ENCODE measurements at places on chromosomes 16 and 17. TPM values are rescaled to one million over a fixed set of nuclear protein-coding genes. Genes with fewer than 3 reads are reported as not detected.

HSD17B2 gene
- not detected for total RNA-seq

LYRM9 gene
- total RNA-seq: 8.0 TPM

TBC1D3G gene
- total RNA-seq: not detected

RAB11FIP4 gene
- 0.65 TPM for total RNA-seq

- peak; percentile 46 for DNase-seq
Observed at GRCh38 chr17:72297326-72298115, 176.7 kb downstream of the SOX9 start.

GRCh38 chr17:41178843-41179616, 1.0 kb upstream of the KRTAP4-2 start:
- DNase-seq: no peak

- DNase-seq: no peak
Observed at GRCh38 chr16:80287674-80288073, 253.1 kb upstream of the DYNLRB2 start.

DNA sequence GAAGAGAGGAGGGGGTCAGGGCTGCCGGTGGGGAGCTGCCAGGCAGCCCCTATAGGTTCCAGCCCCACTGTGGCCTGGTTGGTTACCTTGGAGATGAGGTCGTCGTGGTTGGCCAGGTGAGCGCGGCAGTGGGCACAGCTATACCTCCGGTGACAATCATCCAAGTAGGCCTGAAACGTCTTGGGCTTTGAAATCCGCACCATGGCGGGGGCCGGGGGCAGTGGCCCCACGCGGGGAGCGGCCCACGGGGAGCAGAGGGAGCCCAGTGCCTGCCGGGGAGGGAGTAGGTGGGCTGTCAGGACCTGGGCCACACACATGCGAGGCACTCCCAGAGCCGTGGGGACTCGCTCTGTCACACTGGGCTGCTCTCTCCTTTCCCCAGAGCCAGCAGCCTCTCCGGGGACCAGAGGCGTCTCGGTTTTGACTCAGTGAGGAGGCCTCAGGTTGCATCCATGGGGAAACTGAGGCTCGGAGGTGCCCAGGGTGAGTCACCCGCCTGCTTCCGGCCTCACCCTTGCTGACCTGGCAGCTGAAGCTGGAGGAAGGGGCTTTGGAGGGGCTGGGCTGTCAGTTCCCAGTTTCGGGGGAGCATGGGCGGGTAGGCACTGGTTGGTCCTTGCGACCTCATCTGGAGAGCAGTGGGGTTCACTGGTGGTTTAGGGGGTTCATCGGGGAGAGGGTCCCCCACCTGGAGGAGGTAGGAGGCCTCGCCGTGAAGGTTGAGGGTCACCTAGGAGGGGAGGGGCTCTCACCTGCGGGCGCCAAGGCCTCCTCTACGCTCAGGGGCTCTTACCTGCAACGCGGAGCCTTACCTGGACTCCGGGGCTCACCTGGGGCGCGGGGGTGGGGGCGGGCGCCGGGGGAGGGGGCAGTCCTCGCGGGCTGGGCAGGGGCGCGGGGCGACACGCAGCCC, 591 bp downstream of the YPEL3 start:
- no peak for DNase-seq

GRCh38 chr16:16973707-16974591, 496.8 kb downstream of the XYLT1 start:
- DNase-seq: no peak

- DNase-seq: no peak
Observed at GRCh38 chr16:30647274-30647571, 3.5 kb upstream of the PRR14 start.

DNA sequence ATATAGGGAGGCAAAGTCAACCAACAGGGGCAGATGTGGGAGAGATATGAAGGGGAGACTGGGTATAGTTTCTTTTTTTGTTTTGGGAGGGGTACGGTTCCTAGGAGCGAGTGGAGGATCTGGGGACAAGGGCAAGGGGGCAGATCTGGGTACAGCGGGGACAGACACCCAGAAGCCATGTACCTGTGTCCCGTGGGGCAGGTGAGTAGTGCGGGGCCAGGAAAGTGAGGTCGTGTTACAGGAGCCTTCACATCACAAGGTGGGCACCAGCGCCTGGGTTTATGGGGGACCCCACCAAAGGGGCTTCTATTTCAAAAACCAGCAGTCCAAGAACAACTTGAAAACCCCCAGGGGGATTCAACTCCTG, 11.5 kb downstream of the LITAF start:
- no peak for DNase-seq

DNA sequence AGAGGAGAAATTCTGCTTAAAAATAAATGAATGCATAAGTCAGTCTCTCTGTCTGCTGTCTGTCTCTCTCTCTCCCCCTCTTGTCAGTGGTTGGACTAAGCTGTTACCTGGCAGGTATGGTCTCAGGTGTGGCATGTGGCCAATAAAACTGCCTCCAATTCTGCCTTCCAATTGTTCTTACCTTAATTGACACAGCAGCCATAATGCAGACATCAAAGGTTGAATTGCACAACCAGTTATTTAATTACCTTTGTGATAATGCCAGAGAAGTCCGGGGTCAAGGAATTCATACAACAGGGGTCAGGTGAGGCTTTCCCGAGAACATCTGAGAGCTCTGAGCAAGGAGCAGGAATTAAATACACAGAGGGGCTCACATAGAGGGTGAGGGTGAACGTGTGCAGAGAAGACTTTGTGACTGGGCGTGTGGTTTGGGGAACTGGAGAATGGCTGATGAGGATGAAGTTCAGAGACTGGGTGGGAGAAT, 78.8 kb upstream of the CDYL2 start:
- no peak for DNase-seq

DNA sequence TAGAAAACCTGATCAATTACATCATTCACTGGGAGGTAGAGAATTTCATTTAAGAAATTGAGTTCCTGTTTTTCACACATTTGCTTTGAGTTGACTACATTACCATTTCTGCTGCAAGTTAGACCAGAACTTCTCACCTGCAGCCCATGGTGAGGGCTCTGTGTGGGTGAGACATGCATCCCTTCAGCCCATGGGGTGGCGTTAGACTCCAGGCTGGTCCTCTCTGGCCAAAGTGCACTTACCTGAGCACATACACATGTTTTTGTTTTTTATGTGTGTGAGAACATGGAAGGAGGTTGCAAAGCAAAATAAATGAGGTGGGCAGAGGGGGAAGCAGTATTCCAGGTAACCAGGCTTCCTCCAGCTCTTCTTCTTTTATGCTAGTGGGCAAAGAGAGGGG, 470.2 kb downstream of the PMP22 start:
- no peak for DNase-seq

DNA sequence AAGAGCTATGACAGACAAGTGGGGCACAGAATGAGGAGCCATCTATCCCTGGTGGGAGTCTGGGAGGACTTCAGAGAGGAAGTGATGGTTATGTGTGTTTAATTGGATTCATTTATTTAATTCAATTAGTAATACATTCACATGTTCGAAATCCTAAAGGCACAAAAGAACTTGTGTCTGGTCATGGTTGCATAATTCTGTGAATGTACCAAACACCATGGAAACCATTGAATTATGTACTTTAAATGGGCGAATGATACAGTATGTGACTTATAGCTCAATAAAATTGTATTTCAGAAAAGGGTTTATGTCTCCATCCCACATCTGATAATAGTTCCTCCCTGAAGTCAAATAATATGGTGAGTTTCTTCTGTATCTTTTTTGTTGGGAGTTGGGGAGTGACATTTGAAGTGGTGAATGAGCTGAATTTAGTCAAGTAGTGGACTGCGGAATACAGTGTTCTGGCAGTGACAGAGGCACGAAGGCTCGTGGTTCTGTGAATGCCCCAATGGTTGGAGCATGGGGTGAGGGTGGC, 19.8 kb upstream of the G6PC1 start:
- DNase-seq: no peak

- DNase-seq: no peak
Observed at GRCh38 chr16:57966204-57966771, 4.6 kb downstream of the CNGB1 start.

DNA sequence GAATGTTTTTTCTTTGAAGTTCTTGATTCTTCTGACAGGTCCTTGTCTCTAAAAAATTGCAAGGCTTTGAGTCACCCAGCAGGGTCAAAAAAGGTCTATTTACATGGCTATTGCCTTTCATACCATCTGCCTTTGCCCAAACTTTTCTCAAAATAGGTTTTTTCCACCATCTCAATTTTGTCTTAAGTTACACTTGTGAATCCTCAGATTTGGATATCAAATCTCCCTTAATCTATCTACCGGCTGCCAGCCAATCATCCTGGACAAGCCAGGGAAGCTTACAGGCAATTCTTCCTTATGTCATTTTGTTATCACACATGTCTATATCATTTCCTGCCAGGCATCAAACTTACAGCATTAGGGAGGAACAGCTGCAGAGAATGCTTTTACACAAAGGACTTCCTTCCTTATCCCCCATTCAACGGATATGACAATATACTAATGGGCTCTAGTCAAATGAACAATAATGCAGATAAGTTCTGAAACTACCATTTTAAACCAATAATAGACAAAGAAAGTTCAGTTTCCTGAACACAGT, 104.1 kb upstream of the CORO6 start:
- DNase-seq: no peak

DNA sequence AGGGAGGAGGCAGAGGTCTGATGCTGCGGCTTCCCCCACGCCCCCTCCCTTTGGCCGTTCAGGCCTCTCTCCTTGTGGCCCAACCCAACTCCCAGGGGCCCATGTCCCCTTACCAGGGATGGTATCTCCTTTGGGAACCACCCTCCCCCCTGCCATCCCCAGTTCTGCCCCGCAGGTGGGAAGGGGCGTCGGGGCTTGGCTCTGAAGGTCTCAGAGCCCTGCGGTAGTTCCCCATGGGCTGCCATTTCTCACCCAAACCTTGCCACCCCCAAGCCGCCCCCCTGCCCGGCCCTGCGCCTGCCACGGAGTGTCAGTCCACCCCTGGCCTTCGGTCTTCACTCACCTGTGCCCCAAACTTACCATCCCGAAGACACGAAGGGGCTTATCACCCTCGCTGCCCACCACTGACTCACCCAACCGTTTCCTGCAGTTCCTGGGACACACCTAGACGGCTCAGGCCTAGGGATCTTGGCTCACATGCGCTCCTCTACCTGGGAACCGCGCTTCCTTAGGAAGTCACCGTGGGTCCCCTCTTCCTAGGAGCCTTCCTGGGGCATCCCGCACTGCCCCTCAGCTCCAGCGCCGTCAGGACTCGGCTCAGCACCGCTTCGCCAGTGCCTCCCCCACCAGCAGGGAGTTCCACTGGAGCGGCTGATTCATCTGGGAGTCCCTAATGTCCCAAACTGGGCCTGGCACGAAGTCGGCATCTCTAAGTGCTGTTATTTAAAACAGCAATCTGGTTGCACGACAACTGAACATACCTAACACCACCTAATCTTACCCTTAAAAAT, 1.1 kb upstream of the DOC2A start:
- no peak for DNase-seq

DNA sequence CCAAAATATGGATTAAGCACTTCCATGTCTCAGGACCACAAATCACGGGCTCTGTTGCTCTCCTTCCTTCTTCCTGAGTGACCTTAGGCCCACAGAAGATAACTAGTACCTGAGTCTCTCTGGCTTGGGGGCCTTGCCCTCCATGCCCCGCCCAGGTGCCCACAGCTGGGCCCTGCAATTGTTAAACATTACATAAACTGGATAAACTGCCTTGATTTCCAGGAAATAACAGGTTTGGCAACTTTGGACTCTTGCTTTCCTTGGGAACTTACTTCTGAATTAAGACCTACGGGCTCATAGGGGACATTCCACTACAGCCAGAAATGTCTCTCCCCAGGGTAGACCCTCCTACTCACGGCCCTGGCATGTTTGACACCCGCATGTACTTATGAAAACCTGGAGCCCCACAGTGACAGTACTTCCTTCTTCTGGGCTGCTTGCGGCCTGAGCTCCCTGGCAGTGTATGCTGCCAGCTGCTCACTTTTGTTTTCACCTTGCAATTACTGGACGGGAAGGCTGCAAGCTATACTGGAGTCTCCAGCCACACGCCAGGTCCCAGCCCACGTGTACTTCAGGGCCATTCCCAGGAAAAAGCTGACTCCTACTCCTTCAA, 2.3 kb upstream of the UBALD2 start:
- peak; percentile 27 for DNase-seq

- no peak for DNase-seq
Observed at GRCh38 chr17:68491381-68492231, 20.6 kb upstream of the PRKAR1A start.

GRCh38 chr17:39641883-39642282, 4.9 kb downstream of the STARD3 start:
- no peak for DNase-seq
